ENCODE measurements at places on chromosomes 6 and 20.
A peak's percentile ranks its signal among the peaks of the same experiment; 100 is the strongest.

DNA sequence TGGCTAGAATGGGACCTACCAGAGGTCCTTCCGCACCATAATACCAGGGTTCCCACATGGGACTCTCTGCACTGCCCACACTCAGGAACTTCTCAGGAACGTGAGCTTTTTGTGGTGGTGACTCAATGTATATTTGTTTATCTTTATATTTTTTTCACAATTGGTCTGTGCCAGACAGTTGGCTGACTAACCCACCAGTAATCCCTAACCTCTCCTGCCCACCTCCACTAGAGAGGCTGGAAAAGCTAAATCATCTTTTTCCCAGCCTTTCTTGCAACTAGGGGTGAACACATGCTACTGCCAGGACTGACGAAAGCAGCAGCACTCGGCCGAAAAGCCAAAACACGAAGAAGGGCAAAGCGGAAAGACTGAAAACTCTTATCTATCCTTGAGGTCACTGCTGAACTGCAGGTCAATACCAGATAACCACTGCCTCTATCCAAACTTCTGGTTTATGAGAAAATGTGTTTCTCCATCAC is 112.9 kb downstream of the TRERF1 start:
- DNase-seq, result peak; percentile 76

GRCh38 chr6:158006331-158006730 is 24.7 kb downstream of the SYNJ2 start:
- DNase-seq, result no peak

- no peak for DNase-seq
Observed at GRCh38 chr6:39669973-39670342, 55.2 kb downstream of the KIF6 start.

- no peak for DNase-seq
Observed at GRCh38 chr20:5918856-5919625, 31.3 kb downstream of the TRMT6 start.

GRCh38 chr6:154457881-154458284 is 52.6 kb downstream of the CNKSR3 start:
- DNase-seq, result no peak

DNA sequence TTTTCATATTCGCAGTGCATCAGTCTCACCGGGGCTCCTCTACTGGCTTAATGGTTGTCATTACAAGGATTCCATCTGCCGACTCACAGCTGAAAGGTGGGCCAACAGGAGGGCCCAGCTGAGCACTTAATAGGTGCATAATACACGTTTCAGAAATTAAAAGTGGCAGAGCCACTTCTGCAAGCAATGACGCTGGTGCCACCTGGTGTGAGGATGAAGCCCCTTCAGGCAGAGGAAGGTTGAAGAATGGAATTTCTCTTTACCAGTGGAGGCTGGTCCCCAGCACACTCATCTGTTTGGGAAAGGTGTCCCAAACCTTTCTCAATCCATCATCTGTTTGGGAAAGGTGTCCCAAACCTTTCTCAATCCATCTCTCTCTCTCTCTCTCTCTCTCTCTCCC is 8.2 kb upstream of the STMND1 start:
- DNase-seq, result no peak

- DNase-seq, result no peak
Observed at GRCh38 chr6:165725201-165725600, 62.2 kb upstream of the PDE10A start.

DNA sequence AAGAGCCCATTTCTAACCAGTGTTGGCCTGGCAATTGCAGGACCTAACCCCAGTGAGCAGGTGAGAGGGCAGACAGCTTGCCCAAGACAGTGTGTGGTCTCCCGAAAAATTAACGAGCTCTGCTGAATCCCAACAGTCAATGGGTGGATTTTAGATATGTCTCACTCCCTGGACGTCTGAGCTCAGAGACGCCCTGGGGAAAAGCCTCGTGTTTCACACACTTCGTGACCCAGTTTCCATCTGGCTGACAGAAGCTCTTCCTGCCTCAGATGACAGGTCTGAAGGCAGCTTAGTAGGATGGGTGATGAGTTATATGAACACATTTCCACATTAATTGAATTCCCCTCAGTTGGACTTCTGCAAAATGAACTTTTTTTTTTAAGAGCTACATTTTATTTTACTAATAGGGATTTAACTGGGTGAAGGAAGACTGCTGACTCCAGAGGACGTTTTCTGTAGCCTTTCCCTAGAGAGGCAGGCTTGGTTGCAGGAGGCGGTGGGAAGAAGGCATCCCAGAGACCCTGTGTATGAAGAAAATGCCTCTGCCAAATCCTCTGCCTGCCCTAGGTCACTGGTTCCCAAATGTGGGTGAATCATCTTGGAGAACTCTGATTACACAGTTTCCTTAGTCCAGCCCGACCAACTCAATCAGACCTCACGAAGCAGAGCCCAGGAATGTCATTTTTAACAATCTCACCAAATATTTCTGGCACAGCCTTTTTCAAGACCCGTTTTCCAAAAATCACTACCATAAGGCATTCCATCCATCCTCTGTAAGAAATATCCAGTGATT is 71.7 kb upstream of the LY86 start:
- DNase-seq, result no peak

Data from GOT3 (cell line).